ENCODE measurements at places on chromosomes 4 and X.

DNA sequence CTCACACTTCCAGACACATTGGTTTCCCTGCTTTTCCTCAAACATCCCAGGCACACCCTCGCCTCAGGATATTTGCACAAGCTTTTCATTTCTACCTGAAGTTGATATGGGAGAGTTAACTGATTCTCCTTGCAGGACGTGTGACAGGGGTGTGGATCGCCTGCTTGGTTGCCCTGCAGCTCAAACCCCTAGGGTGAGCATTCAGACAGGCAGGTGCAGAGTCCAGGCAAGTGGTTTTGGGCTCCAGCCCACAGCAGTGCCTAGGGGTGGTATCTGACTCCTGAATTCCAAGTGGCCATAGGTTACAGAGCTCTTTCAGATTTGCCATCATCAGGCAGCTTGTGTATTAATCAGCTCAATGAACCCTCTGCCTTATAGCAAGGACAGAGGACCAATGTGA, 1104.2 kb upstream of the IGFBP7 start:
- DNase-seq: no peak

DNA sequence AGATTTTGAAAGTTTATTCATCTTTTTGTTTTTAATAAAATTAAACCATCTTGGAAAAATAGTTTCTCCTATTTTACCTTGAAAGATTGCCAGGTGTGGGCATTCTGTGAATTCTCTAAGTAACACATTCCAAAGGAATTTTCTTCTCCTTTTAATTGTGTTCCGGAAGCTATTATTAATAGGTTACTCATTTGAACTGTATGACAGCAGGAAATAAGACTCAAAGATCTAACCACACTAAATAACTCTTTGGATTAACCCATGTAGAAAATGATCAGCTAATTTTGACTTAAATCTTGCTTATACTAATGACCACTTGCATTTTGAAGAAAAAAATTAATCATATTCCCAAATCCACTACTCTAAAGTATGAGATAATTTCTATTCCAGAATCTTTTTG, 17.6 kb upstream of the CCNI start:
- no peak for DNase-seq

DNA sequence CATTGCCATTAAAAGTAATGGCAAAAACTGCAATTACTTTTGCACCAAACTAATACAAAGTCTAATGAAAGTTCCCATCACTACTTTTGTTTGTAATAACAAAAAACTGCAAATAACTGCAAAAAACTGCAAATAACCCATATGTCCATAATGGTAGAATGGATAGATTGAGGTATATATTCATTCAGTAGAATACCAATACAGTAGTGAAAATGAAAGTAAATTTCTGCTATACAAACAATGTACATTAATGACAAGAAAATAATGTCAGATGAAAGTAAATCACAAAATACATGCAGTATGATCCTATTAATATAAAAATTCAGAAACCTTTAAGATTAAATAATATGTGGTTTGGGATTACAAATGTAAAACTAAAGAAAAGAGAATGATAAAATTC, 41.3 kb upstream of the CEP135 start:
- DNase-seq: no peak

GRCh38 chrX:18278449-18278848, 57.8 kb upstream of the BEND2 start:
- no peak for DNase-seq

DNA sequence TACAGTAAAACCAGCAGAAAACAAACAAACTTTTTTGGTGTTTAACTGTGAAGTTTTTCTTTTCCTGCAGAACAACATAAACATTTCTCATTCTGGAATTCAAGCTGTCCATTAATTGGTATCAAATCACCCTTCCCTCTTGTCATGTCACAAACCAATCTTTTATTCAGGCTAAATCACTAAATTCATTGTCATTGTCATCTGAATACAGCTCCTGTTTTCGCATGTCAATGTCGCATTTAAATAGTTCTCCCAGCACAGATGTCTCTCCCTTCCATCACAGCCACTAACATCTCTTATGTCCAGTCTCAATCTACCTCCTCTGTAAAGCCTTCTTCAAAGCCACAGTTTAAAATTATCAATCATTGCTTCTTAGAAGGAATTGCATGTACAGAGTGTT, 192.1 kb upstream of the PCDH10 start:
- no peak for DNase-seq

DNA sequence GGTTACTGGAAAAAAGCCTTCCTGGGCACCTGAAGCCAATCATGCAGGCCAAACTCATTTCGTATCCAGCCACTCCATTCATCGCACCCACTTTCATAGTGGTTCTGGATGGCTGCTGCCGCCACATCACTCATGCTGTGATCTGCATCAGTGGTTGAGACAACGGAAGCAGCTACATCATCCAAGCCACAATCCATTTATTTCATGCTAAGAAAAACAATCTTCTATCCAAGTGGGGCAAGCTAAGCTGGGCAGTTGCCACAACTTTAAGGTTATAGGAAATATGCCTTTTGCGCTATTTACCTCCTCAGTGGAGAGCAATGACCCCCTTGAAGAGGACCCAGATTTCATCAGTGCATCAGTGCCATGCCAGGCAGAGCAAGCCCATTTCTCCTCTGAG, 124.6 kb downstream of the GRIA3 start:
- DNase-seq: no peak

DNA sequence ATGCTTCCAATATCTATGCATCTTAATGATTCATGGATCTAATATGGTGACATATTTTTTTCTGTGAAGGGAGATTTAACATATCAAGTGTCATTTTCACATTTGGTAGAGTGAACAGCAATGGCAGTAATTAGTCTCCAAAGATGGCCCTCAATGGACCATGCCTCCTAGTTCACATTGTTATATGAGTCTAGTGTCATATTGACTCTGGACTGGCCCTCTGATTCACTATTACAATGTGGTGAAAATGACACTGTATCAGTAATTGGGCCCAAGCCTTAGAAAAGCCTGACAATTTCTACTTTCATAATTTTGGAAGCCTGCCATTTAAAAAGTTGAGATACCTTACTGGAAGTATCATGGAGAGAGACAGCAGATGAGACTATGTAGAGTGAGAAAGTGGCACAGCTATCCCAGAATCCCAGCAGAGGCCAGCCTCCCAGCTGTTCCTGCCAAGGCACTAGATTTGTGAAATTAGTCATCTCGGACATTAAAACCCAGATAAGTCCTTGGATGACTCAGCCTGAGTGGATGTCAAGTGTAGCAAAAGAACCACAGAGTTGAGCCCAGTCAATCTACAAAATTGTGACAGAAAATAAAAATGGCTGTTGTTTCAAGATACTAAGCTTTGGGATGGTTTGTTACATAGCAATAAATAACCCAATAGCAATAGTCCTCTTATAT, 68.4 kb downstream of the ARHGEF38 start:
- DNase-seq: no peak

- no peak for DNase-seq
Observed at GRCh38 chr4:87698394-87698793, 48.3 kb downstream of the DMP1 start.

DNA sequence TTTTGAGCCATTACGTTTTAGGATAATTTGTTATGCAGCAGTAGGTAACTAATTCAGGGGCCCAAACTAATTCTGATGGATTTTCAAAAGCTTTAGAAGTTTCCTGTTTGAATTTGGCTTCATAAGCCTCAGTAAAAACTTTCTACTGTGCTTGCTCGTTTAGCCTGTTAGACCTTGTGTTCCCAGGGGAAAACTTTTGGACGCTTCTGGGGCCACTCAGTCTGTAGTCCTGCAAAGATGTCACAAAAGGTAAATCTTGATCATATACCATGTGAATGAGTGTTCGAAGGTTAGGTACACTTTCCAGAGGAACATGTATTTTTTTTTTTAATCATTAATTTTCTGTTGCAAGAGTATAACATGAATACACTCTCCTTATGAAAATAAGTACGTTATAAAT, 70.7 kb downstream of the SUPT20HL2 start:
- no peak for DNase-seq

GRCh38 chr4:138509346-138509745, 267.2 kb upstream of the SLC7A11 start:
- DNase-seq: no peak

GRCh38 chrX:153641627-153642026, 5.4 kb upstream of the DUSP9 start:
- DNase-seq: no peak

DNA sequence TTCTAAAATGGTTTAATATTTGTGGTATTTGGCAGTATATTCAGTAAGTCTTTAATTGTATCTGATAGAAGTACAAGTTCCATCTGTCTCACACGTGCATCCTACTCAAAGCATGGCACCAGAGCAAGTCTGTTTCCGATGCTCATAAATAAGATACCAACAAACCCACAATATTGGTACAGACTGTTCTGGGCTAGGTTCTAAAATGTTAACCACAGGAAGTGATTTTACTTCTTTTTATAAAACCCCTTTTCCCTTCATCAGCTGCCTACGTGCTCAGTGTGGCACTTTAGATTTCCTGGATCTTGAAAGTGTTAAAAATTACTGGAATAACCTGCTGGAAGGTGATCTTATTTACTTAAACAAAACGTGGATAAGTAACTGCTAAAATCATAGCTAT, 165.1 kb downstream of the CFAP299 start:
- DNase-seq: no peak

DNA sequence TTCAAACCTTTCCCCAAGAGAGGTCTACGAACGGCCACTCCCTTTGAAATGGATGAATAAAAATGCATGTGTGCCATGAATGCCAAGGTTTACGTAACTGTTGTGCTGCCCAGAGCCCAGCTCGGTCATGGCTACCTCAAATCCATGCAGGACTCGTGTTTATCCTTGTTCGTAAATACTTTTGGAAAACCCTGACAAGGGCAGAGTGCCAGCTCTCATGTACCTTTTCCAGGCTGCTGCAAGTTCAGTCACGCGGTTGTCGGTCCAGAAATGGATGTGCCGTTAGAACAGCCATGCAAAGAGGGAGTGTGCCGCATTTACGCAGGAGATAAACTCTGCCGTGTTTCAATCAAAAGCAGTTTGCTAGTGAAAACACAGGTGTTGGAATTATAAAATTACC, 123.4 kb downstream of the AMELX start:
- no peak for DNase-seq

DNA sequence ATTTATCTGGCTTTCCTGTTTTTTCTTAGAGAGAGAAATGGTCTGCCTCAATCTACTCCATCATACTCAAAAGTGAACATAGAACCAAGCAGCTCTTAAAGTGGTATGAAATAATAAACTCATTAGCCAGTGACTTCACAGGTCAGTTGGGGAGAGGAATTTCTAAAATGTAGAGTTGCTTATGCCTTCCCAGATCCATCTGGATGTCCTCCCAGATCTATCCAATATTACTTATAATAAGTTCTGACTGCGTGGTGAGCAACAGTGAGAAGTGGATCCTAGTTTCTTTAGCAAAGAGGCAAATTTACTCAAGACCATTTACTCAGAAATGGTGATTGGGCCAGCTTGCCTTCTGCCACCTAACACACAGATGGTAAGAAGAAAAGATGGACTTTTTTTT, 748.0 kb downstream of the PCDH18 start:
- no peak for DNase-seq

- no peak for DNase-seq
Observed at GRCh38 chrX:126448681-126449080, 103.9 kb downstream of the DCAF12L1 start.

- no peak for DNase-seq
Observed at GRCh38 chrX:10884246-10884645, 226.9 kb upstream of the HCCS start.

DNA sequence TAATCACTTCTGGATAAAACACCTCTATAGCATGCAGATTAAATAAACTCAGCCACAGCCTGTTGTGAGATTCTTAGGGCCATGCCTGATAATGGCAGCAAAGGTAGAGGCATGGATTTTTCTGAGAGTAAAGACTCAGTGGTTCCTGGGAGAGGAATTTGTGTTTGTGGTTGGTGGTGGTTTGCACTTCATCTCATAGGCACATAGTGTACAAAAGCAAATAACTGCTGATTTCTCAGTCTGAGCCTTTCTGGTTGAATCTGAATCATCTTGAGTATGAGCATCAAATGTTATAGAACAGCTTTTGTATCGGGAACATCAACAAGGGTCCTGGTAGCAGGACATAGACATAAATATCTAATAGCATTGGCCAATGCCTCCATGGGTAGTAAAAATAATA, 274.3 kb downstream of the FRMPD4 start:
- no peak for DNase-seq

GRCh38 chr4:11348449-11349088, 80.1 kb downstream of the HS3ST1 start:
- DNase-seq: no peak

- no peak for DNase-seq
Observed at GRCh38 chr4:2419814-2420213, 1.1 kb downstream of the CFAP99 start.

DNA sequence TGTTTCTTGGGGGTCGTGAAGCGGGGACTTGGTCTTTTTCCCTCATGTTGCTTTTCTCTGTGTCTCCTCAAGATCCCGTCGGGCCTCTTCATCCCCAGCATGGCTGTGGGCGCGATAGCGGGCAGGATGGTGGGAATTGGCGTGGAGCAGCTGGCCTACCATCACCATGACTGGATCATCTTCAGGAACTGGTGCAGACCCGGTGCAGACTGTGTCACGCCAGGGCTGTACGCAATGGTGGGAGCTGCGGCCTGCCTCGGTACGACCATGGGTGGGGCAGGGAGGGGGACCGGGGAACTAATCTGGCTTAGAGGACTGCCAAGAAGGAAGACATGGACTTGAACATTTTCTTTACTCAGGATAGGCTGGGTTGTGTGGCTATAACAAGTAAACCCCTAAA, 55.6 kb downstream of the CLCN4 start:
- no peak for DNase-seq

- DNase-seq: no peak
Observed at GRCh38 chr4:9921326-9921725, 100.0 kb downstream of the SLC2A9 start.

- no peak for DNase-seq
Observed at GRCh38 chr4:35649011-35649410, 595.3 kb downstream of the ARAP2 start.

DNA sequence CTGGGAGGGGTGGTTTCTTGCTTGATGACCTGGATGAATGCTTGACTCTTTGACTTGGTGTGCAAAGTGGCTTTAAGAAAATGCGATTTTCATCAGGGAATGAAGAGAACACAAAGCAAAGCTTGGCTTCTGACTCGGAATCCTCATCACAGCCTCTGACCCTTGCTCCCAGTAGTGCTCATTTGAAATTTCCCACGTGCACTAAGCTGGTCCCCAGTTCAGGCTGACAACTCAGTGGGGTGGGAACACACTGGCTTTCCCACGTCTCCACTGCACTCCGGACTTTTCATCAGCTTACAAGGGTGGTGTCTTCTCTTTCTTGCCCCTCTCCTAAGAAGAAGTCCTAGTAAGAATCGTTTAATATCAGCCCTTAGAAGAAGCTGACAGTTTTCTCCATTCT, 53.3 kb downstream of the HCCS start:
- DNase-seq: no peak

All from SIG-M5 (cell line).